ENCODE measurements at places on chromosomes 6 and 20.

- DNase-seq: no peak
Measured at GRCh38 chr6:161356167-161356854, 82.5 kb upstream of the AGPAT4 start.

- no peak for DNase-seq
Measured at GRCh38 chr20:54123587-54124180, 50.1 kb downstream of the CYP24A1 start.

GRCh38 chr20:50054626-50055511 is 58.1 kb downstream of the UBE2V1 start:
- DNase-seq: no peak

GRCh38 chr20:24605937-24606455 is 136.6 kb downstream of the SYNDIG1 start:
- no peak for DNase-seq

DNA sequence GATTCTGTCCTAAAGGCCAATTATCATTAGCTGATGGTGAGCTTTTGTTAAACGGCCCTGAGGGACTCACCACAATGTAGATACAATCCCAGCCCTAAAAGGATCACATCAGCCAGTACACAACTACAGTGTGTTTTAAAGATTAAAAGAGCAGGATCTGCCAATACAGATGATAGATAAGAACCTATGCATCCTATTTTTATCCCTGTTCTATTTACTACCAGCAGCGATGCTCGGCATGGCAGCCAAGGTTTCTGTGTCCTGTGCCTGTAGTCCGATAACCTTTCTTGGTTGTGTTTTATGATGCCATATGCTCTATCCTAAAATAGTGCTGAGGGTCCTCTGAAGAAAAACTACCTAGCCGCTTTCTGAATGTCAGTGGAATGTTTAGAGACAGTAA is 289.4 kb downstream of the PHACTR1 start:
- no peak for DNase-seq

GRCh38 chr6:150751296-150751695 is 114.2 kb upstream of the MTHFD1L start:
- DNase-seq: no peak

DNA sequence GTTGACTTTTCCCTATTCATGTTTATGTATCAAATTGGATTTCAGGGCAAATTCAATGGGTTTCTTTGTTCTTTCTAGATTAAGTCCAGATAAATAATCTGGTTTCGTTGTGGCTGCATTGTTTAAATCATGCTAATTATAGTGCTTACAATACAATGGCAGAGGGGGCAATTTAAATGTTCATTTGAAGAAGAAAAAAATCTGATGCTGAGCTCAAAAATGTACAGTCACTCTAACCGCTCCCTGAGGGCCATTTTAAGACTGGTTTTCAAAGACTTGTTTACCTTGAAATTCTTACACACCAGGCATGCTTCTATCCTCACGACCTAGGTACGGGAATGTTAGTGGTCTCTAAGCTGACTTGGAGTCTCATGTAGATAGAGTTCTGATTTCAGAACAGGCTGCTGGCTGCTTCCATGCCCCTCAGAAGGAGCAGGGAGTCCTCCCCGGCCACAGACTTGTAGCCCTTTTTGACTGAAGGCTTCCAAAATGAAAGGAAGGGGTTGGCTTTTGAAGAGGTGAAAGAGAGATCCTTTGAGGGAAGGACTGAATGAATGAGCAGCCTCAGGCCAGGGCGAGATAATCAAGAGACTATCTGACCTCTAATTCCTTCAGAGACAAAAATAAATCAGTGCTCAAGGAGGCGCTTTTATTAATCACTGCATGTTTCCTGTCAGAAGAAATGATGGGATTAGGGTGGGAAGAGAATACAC is 86.1 kb upstream of the ZNF217 start:
- no peak for DNase-seq

- no peak for DNase-seq
Measured at GRCh38 chr20:58128635-58129625, 99.5 kb downstream of the ANKRD60 start.

- DNase-seq: no peak
Measured at GRCh38 chr6:143611580-143611979, 66.2 kb upstream of the PHACTR2 start.

DNA sequence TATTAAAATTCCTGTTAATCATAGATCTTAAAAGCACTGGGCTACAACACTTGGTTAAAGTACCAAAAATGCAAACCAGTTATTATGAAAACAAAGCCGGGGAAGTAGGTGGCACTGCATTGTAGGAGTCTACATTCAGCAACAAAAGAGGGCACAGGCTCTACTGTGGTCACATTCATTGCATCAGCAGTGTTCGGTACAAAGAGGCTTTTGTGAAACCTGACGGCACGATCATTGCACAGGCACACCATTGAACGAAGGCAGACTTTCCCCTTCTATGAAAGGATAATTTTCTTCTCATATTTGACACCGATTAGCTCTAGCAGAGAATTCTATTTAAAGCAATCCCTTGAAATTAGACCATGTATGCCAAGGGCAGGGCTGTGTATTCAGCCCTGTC is 44.6 kb upstream of the AGPAT4 start:
- DNase-seq: no peak

GRCh38 chr6:41157323-41157722 is 3.2 kb upstream of the TREML1 start:
- no peak for DNase-seq

- DNase-seq: no peak
Measured at GRCh38 chr20:18527836-18528235, 20.1 kb downstream of the SEC23B start.

DNA sequence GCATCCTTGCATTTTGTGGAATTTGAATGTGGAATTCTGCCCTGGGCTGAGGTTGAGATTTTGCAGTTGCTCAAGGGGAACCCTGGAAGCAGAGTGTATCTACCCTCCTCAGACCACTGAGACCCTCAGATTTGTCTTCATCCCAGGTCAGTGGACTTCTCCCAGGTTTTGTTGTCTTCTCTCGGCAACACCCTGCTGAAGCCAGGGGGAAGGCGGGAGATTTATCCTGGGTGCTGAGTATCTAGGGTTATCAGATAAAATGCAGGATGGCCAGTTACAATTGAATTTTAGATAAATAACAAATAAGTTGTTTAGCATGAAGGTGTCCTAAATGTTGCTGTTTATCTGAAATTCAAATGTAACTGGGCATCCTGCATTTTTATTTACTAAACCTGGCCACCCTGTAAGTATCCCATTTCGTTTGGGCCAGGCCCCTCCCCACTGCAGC is 43.0 kb downstream of the FGD2 start:
- DNase-seq: no peak

- DNase-seq: no peak
Measured at GRCh38 chr6:165615636-165616035, 47.4 kb downstream of the PDE10A start.

DNA sequence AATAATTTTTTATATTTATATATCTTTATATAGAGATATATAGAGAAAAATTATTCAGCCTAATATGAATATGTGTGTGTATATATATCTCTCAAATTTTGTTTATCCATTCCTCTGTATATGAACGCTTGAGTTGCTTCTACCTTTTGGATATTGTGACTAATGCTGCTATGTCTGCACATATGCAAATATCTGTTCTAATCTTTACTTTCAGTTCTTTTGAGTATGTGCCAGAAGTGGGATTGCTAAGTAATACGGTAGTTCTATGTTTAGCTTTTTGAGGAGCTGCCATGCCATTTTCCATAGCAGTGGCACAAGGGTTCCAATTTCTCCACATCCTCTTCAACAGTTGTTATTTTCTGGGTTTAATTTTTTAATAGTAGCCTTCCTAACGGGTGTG is 72.8 kb upstream of the CEP85L start:
- DNase-seq: peak; percentile 38

GRCh38 chr6:158754738-158755137 is 64.4 kb downstream of the EZR start:
- no peak for DNase-seq

- no peak for DNase-seq
Measured at GRCh38 chr6:16216501-16217155, 21.8 kb upstream of the GMPR start.

GRCh38 chr6:14135893-14136539 is 18.4 kb downstream of the CD83 start:
- DNase-seq: peak; percentile 77

DNA sequence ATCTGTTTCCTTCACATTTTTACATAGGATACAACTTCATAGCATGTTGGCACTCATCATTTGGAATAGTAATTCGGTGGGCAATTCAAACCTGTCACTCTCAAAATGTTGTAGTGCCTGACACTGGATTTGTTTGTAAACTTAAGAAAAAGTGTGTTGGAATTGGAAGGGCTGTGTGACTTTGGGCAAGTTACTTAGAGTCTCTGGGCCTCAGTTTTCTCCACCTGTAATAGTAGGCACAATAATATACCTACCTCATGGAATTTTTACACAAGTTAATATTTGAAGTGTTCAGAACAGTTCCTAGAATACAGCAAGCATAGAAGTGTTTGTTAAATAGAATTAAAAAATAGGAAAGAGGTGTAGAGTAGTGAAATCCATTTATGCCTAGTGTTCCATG is 15.0 kb upstream of the BCAS1 start:
- DNase-seq: no peak

DNA sequence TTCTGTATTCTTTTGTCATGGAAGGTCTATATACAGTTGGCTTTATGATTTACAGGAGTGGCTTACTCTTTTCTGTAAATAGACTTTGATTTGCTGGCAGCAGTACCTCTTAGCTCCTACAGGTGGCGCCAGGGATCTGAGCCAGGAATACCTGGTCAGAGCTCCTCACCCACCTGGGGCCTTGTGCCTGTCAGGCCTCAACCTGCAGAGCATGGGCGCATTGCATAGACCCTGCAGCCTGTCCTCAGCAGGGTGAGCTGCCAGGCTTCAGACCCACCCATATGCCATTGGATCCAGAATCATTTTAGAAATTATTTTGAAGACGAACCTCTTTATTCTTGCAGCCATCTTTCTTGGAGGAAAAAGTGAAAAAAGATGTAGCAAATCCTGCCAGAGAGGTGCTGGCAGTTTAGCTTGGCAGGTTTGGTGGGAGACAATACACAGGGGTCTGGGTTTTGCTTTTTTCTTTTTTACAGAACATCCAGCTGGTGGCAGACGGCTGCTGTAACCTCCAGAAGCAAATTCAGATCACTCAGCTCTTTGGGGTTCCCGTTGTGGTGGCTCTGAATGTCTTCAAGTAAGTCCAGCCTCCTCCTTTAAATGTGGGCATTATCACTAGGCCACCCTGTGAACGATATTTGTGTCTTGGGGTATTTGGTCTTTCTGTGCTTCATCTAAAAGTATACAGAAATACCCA is 149.1 kb downstream of the MTHFD1L start:
- DNase-seq: peak; percentile 61

GRCh38 chr6:26485112-26485780 is 14.9 kb upstream of the BTN1A1 start:
- peak; percentile 30 for DNase-seq

DNA sequence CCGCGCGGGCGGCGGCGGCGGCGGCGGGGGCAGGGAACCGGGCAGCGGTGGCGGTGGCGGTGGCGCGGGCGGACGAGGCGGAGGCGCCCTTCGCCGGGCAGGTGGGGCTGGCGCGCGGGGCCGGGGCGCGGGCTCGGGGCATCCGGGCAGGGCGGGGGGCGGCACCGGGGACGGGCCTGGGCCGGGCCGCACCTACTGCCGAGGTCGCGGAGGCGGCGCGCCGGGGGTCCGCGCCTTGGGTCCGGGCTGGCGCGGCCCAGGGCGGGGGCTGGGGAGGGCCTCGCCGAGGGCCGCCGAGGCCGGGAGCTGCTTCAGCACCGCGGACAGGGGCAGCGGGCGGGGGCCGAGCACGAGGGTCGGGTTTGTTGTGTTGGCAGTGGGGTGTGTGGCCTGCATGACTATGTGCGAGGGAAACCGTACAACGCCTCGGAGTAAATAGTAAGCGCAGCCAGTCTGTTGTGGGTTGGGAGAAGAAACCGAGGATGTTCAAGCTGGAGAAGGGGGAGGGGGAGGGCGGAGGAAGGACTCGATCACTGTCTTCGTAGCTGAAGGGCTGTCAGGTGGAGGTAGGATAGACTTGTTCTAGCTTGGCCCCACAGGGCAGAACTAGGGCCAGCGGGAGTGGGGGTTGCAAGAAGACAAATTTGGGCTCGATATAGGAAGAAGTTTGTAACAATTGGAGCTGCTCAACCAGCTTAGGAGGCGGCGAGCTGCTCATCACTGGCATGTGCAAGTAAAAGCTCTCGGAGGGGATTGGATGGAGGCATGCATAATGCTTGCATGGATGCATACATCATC is 593 bp downstream of the MMP24 start:
- DNase-seq: peak; percentile 71

GRCh38 chr6:56930846-56931245 is 24.1 kb upstream of the BEND6 start:
- no peak for DNase-seq

GRCh38 chr6:159151266-159151855 is 17.8 kb upstream of the FNDC1 start:
- peak; percentile 76 for DNase-seq

DNA sequence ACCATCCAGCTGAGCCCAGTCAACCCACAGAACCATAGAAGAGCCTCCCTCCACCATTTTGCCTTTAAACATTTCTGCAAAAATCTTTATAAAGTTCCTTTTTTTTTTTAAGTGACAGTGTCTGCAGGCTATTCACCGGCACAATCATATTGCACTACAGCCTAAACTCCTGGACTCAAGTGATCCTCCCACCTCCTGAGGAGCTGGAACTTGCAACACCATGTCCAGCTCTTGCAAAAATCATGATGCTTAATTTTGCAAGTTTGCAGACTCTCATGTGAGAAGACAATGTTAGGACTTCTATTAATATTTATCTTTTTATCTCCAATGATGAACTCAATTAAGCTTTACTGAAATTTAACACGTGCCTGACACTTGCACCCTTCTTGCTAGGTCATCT is 88.8 kb downstream of the INSM1 start:
- DNase-seq: no peak

- DNase-seq: no peak
Measured at GRCh38 chr6:151285122-151285521, 45.4 kb downstream of the AKAP12 start.

- DNase-seq: no peak
Measured at GRCh38 chr6:166760288-166760687, 133.2 kb upstream of the RPS6KA2 start.

DNA sequence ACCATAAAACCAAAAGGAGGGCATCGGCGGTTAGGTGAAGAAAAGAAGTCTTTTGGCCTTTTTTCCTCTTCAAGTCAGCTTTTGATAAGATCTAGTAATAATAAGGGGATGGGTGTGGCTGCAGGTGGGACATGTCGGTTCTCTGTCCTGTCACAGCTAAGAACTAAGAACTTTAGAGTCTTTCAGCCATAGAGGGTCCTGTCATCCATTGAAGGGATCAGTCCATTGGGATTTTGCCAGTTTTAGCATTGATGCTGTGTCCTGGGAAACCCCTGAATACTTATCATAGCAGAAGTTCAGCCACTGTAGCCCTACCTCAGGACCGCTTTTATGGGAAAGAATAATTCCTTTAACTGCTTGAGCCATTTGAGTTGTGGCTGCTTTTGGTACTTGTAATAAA is 18.2 kb upstream of the SCP2D1 start:
- no peak for DNase-seq

DNA sequence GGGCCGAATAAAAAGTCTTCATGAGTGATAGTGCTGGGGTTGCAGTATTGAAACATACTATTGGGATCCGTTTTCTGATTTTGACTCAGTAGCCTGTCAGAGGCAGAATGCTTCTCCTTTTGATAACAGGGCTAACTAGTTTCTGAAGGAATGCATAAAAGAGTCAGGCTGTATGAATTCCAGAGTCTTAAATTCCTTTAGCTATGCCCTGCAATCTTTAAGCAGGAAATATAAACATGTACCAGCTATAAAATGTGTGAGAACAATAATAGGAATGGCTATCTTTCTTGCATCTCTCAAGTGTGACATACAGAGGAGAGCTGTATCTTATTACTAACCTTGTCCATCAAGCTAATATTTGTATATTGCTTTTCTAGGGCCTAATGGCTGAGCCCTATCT is 917.1 kb downstream of the KIF16B start:
- no peak for DNase-seq

All from hematopoietic multipotent progenitor cell treated with erythropoietin and hydrocortisone succinate and interleukin-3 and kit ligand, for 6 days (in vitro differentiated cells).